ENCODE measurements at places on chromosomes 7 and 10.

DNA sequence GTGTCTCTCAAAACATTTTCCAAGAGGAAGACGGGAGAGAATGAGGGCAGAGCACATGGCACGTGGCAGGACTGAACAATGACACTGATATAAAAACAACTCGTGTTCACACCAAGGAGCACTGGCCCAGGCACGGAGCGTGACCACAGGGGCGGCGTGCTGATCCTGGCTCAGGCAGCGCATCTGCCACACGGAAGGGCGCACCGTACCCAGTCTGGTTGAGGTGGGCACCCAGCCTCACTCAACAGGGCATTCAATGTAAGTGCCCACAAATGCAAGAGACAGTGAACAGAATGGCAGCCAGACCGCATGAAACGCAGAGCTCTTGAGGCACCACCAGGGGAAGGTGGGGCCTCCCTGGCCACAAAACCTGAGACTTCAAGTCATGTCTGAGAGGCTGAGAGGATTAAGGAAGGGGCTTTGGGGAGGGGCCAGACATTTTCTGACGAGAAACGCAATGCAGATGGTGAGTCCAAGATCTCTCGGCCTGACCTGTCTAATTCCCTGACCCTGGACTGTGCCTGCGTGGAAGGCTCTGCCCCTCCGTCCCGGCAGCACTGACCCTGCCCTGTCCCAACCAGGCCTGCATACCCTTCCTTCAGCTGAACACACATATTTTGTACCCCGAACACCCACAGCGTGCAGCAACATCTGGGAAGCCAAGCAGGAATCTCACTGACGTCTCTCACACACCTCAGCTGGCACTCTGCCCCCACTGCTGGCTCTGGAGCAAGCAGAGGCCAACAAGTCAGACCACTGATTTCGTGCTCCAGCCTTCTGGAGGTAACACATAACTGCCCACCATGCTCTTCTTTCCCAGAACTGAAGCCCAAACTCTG is 35.5 kb downstream of the VOPP1 start:
- DNase-seq: peak; percentile 8

- no peak for DNase-seq
These were observed 187.7 kb upstream of the VSTM2A start for GRCh38 chr7:54354436-54354835.

DNA sequence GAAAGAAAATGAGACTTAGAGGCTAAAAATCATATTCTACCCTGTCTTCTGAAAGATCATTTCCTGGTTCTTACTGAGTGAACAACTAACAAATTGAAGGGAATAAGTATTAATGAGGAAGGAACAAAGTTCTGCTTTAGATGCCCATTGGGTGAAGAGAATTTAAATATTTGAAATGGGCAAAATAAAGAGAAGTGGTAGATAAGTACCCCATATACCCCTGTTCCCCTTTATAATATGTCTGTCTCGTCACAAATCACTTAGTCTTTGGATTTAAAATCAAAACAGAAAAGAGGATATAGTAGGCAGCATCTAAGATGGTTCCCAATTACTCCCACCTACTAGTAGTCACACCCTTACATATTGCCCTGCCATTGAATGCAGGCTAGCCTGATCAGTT is 13.2 kb downstream of the TES start:
- no peak for DNase-seq

GRCh38 chr7:43694399-43694748 is 34.9 kb downstream of the COA1 start:
- DNase-seq: no peak

- DNase-seq: no peak
These were observed 2.1 kb upstream of the SFMBT2 start for GRCh38 chr10:7412928-7413282.

DNA sequence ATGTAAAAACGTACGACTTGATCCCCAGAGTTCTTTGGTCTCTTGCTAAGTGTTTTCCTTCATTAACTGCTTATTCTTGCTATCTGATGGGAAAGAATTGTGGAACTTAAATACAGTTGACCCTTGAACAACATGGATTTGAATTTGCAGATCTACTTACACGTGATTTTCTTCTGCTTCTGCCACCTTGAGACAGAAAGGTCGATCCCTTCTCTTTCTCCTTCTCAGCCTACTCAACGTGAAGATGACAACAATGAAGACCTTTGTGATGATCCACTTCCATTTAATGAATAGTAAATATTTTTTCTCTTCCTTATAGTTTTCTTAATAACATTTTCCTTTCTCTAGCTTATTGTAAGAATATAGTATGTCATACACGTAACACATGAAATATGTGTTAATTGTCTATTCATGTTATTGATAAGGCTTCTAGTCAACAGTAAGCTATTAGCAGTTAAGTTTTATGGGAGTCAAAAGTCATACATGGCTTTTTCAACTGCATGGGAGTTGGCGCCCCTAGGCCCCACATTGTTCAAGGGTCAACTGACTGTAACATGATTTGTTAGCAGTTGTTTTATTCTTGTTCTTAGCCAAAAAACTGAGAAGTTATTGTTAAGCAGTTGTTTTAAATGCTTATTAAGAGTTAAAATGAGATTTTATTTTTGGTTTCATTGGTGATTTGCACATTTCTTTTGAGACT is 11.2 kb downstream of the MKLN1 start:
- no peak for DNase-seq

GRCh38 chr10:128380946-128381345 is 254.7 kb upstream of the MKI67 start:
- DNase-seq: no peak

DNA sequence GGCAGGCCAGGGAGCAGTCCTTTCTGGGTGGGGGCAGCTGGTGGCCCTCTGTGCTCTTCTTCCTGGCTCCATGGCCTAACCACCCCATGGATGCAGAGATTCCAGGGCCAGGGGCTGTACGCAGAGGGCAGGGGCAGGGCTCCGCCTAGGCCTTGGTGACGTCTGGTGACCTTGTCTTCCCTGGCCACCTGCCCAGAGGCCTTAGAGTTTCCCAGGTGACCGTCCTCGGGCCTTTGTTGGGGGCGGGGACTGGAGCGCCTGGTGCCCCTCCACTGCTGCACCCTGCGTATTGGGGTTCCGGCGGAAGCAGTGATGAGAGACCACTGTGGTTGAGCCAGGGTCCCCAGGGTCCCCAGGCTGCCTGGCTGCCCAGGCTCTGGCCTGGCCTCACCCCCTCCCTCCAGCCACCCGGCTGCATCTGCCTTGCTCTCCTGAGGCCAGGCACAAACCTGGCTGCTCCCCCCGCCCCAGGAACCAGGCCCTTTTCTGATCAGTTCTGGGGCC is 10.3 kb downstream of the PWWP2B start:
- no peak for DNase-seq

DNA sequence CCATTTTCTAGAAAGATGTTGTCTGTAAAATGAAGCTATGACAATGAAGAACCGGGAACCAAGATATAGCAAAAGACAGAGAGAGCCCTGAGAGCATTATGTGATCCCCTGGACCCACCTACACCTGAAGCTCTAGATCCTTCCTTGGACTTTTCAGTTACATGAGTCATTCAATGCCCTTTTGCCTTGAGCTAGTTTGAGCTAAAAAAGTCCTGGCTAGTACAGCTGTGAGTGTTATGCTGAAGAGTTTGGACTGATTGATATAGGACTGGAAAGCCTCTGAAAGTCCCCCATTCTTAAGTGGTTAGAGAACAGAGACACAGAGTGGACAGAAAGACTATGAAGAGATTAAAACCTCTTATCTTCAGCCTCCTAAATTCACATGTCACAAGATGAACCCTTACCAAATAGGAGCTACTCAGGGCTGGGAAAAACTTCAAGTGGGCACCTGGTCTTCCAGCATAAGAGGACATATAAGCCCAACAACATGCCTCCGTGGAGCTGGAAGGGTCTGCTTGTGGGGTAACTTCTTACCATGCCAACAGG is 386.8 kb upstream of the NFE2L3 start:
- DNase-seq: no peak

DNA sequence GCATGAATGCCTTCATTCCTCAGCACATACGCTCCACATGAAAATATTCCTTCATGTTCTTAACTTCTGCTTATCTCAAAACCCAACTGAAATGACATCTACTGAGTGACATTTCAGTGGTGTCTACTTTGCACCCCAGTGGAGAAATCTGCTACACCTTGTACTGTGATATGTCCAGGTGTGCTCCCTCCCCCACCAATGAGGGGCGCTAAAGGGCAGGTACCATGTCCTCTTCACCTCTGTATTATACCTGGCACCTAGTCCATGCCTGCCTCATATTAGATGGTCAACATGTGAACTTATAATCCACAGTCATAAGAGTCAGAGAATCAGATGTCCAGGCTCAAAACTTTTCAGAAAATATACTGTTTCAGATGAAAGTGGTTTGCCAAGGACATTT is 2.1 kb downstream of the PAXIP1 start:
- DNase-seq: peak; percentile 35

DNA sequence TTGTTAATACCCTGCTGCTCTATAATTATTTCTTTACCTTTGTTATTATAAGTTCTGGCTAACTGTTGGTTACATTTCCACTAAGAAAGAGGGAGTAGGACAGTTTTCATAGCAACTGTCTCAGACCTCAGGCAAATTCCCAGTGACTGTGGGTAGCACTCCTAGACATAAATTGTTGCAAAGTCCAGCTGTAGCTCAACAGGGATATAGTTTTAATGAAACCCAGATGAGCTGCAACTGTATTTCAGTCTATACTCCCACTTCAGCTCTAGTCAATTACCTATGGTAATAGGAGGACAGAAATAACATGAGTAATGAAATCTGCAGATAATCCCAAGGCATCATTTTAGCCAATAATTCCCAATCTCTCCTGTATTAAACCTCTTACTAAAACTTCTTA is 103.0 kb upstream of the SEMA3A start:
- no peak for DNase-seq

DNA sequence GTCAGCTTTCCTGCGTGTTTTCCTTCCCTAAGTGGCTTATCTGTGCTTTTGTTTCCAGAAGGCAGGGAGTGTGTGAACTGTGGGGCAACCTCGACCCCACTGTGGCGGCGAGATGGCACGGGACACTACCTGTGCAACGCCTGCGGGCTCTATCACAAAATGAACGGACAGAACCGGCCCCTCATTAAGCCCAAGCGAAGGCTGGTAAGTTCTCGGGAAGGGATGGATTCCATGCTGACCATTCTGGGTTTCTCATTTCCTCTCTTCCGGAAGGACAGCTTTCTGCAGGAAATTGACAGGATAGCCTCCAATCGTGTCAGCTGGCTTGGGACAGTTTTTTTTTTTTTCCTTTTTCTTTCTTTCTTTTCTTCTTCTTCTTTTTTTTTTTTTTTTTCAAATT is 9.4 kb downstream of the GATA3 start:
- no peak for DNase-seq

GRCh38 chr10:64011912-64012714 is 490.9 kb downstream of the REEP3 start:
- no peak for DNase-seq

DNA sequence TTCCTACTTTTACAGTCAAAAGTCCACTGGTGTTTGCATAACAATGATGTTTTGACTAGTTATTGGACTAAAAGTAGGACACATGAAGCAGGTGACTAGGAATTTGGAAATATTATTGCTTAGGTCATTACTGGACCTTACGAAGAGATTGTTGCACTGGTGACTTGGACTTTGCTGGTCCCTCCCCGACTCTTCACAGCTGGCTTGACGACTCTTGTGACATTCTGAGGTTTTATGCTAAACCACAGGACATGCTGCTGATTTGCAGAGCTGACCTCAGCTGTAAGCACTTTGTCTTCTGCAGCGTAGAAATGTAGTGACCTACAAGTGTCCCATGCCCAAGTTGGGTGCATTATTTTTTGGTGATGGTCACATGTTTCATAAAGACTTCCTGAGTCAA is 21.9 kb downstream of the PCBD1 start:
- DNase-seq: no peak

- DNase-seq: no peak
These were observed 551.2 kb upstream of the ANKRD30A start for GRCh38 chr10:36574207-36574606.

DNA sequence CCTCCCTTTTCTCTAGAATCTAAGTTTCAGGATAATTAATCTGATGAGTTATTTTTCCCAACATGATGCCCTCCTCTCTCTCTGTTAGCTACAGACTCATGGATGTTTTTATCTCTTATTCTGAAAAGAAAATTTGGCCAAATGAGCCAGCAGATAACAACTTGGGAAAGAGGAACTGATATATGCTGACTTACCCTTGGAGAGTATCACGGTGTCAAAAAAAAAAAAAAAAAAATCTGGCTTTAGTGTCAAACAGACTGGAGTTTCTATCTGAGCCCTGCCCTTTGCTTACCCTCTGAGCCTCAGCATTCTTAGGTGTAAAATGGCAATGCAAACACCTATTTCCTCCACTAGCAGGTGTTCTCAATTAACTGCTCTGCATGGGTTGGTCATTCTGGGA is 190.4 kb downstream of the AHR start:
- DNase-seq: no peak

- no peak for DNase-seq
These were observed 330.9 kb upstream of the ZNF32 start for GRCh38 chr10:43979551-43979950.

DNA sequence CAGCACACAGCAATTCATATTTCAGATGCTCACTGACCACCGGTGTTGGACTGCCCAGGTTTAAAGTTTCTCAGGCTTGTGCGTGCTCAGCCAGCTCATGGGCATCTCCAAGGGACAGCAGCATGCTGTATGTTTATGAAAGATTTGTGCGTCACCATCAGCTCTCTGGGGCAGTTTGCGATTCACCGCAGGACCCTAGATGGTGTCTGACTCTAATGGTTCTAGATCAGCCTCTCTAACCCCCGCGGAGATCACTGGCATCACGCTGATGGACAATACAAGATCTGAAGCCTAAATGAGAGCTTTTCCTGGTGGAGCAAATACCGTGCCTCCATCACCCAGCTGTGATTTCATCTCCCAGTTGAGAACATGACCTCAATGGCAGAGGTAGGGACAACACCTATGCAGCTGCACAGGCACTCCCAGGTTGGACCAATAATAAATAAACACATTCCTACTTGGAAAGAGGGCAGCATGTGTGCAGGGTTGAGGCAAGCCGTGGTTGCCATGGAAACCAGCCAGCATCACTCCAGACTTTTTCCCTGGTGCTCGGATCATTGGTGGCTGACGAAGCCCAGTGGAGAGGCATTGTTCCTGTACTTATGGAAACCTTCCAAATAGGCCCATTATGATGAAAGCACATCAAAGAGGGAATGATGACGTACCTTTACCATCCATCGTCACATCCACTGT is 253.6 kb downstream of the KCNMA1 start:
- no peak for DNase-seq

GRCh38 chr10:109239371-109239770 is 683.9 kb downstream of the XPNPEP1 start:
- DNase-seq: no peak

All from activated CD4-positive, alpha-beta memory T cell treated with anti-CD3 and anti-CD28 coated beads for 36 hours (primary cell).